ENCODE measurements at places on chromosomes 7 and 10.

DNA sequence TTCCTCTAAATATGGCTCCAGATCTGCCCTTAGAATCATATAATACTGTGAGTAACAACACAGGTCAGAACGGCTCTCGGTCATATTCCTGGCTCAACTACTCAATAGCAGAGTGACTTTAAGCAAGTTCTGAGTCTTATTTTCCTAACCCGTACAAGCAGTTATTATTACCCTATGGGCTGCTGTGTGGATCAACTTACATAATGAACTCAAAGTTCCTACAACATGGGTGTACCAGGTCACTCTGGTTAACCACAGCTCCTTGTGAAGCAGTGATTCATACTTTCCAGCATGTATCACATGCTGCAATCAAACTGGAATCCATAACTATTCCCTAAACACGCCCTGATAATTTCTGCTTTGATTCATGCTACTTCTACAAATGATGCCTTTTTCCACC, 107.3 kb downstream of the LRRN3 start:
- no peak for DNase-seq

GRCh38 chr10:43965033-43965917, 316.6 kb upstream of the ZNF32 start:
- DNase-seq, result no peak

GRCh38 chr7:82289889-82290288, 153.7 kb downstream of the CACNA2D1 start:
- DNase-seq, result no peak

GRCh38 chr10:84668186-84668763, 339.9 kb downstream of the CCSER2 start:
- no peak for DNase-seq

DNA sequence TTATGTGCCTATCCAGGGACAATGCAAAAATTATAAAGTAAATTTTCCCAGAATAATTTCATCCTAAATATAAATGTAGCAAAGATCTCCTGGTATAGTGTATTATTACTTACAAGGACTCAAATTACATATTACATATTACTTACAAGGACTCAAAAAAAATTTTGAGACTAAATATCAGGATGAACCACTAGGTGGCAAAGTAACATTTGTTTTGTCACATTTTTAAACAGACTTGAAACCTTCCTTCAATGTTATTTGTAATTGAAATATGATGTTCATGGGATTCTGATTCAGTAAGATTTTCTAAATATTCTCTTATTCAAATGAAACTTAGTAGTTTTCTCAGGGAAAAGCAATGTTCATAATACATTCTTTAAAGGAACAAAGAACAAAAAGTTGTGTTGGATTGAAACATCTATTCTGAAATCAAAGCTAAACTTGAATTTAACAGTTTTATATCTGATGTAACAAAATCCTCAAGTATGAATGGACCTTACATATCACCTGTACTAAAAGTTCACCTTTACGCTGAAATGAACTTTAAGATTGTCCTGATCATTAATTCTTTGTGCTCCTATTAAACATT, 74.3 kb upstream of the GNAI1 start:
- DNase-seq, result no peak

GRCh38 chr10:5812283-5813090, 747 bp downstream of the GDI2 start:
- DNase-seq, result peak; percentile 66

GRCh38 chr10:104403636-104404035, 50.0 kb downstream of the CFAP58 start:
- peak; percentile 20 for DNase-seq

Data from dorsolateral prefrontal cortex (tissue), 122 donors.